Left ventricle myocardium inferior (tissue), 1 donor: ENCODE measurements at places on chromosomes 5 and 9. TPM values are rescaled to one million over a fixed set of nuclear protein-coding genes. Genes with fewer than 3 reads are reported as not detected.

- peak; percentile 58 for DNase-seq
Measured at GRCh38 chr9:114611516-114612271, 603 bp downstream of the TMEM268 start.

DNA sequence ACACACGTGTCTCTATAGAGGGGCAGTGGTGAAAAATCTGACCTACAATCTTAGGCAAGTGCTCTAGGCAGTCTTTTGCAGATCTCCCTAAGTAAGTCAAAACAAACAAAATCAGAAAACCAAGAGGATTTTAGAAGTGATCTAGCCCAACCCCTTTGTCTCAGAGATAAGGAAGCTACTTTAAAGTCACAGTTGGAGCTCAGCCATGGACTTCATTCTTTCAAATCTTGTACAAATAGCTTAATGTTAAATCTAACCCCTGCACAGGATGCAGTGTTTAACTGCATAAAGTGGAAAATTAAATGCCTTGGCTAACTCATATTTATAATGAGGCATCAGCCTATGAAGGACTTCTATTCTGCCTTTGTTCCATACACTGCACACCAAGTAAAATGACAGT lies 135.1 kb upstream of the RFX3 start:
- no peak for DNase-seq

DNA sequence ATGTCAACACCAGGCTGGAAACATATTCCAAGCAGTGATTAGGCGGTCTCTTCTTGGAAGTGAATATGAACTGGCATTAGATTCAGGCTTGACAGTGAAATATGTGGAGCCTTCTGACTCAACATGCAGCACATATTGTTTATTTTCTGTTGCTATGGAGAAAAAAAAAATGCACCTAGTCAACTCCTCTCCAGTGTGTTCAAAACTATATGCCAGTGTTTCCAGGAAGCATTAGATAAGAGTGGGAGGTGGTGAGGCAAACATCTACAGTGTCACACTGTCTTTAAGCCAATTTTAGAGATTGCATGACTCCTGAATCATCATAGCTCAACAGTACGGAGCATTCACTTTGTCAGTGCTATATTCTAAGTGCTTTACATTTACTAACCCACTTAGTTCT lies 117.9 kb downstream of the HCN1 start:
- DNase-seq = no peak

DNA sequence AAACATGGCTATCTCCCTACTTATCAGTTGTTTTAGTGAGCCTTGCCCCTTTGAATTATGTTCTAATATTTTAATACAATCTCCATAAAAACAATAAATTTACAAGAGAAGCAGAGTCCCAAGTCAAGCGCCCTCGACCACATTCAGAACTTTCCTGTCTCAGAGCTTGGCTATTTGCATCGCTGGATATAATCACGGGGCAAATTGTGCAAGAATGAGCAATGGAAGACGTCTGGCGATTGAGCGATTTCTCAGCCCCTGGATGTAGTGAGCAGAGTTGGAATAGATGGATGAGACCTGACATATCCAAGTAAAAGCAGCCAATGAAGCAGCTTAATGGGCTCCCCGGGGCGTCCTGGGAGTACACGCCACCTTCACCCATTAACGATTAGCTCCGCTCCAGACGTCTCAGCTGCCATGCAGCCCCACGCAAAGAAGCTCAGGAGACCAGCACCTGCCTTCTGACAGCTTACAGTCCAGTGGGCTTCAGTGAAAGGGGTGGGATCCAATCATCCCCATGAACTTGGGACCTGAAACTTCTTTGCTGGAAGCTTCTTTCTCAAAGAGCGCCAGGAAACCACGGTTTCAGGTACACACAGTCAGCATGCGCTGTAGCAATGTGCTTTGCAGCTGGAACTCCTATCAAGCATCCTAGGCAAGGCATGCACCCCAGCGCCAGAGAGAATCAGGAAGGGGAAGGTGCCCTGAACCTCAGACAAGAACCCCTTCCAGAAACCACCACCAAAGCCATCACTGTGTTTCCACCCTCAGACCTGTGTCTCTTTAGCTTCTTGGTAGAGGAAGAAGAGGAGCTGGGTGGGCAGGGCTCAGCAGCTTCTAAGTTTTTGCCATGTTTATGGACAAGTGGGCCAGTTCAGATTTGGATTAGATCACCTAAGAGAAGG lies 92.0 kb upstream of the IRX4 start:
- DNase-seq = no peak

DNA sequence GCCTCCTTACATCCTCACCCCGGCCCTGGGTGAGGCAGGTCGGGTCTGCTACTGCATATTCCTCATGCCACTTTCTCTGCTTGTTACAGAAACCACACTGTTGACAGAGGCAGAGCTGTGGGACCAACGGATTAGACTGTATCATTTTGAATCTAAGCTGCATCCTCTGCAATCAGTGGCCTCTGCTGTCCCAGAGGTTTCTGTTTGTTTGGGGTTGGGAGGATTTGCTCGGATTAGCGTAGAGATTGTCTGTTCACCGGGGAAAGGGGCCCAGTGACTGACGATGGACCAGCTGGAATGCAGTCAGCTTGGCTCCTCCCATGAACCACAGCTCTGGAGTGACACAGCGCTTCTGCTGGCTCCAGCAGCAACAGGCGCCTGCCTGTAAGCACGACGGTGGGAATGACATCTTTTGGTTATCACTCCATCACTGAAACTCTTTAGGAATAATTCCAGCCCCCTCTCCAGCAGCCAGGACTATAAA lies 37.3 kb upstream of the ADRA1B start:
- DNase-seq = peak; percentile 72

DNA sequence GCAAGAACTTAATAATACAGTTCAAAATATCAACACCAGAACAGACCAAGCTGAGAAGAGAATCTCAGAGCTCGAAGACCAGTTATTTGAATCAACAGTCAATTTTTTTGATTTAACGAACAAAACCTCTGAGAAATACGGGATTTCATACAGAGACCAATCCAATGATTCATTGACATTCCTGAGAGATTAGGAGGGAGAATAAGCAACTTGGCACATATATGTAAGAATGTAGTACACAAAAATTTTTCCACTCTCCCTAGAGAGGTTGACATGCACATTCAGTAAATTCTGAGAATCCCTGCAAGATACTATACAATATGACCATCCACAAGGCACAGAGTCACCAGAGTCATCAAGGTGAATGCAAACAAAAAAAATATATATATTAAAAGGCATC lies 1577.3 kb upstream of the C9orf72 start:
- no peak for DNase-seq

- no peak for DNase-seq
Measured at GRCh38 chr5:121630402-121630801, 221.3 kb upstream of the FTMT start.

DNA sequence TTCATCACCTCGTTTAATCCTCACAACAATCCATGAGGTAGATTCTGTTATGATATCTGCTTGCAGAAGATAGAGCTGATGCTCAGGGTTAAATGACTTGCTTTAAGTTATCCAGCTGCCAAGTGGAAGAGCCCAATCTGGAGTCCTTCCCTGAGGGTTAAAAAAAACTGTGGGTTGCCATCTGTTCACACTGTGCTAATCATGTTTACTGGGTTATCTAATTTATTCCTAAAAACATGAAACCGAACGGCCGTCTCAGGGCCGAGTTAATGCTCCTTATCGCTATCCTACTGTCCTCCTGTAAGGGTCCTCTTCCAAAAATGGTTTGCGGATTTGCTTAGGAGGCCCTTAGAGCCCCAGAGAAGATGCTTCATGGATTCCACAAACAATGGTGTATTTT lies 153.3 kb downstream of the YIPF5 start:
- no peak for DNase-seq

DNA sequence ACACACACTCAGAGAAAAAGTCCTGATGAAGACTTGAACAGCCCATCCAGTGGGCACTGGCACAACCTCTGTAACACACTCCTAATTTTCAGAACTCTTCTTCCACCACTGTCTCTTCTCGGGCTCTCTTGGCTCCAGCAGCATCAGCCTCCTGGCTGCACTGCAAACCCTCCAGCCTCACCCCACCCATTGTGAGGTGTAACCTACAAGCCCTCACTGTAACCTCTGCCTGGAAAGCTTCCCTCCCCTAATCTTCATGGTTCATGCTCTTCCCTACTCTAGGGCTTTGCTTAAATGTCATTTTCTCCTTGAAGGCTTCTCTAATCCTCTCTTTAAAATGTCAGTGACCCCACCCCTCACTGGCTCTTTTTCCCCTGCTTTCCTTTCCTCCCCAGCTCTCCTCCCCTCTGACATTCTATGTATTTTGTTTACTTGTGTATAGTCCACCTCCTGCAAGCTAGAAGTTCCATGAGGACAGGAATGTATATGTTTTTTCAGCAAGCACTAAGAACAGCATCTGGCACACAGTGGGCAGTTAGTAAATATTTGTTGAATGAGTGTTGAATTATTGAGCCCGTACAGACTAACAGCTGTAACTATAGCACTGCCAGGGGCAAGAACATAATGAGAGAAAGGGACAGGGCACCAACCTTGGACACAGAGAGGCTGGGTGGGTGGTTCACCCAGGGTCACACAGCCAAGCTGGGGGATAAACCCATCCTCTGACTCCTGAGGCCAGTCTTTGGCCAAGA lies 76.4 kb downstream of the ESM1 start:
- no peak for DNase-seq

DNA sequence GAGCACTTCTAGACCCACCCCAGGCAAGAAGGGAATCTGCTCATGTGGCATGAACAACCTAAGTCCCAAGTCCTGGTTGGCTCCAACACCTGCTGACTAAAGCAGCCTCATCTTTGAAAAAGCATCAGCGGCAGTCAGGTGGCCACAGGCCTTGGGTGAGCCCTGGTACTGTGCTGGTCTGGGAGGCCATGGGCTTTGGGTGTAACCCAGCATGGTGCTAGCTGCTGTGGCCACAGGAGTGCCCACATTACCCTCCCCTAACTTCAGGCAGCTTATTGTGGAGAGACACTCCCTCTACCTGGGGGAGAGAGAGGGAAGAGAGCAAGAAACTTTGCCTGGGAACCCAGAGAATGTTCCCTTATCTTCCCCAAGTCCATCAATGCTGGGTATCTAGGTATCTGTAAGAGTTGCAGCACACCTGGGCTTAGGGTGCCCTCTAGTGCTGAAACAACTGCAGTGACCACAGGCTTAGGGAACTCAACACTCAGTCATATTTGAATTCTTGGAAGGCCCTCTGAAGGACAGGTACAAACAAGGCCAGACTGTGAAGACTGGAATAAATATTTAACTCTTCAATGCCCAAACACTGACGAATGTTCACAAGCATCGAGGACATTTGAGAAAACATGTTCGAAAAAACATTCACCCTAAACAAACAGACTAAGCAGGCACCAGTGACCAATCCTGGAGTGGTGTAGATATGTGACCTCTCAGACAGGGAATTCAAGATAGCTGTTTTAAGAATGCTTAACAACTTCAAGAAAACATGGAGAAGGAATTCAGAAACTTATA lies 69.9 kb upstream of the OR2K2 start:
- DNase-seq = no peak

GRCh38 chr5:113089653-113090335 lies 113.2 kb downstream of the DCP2 start:
- peak; percentile 49 for DNase-seq

GRCh38 chr9:80873861-80874260 lies 815.5 kb downstream of the TLE1 start:
- no peak for DNase-seq

- DNase-seq = no peak
Measured at GRCh38 chr9:5587024-5587423, 41.9 kb upstream of the RIC1 start.

DNA sequence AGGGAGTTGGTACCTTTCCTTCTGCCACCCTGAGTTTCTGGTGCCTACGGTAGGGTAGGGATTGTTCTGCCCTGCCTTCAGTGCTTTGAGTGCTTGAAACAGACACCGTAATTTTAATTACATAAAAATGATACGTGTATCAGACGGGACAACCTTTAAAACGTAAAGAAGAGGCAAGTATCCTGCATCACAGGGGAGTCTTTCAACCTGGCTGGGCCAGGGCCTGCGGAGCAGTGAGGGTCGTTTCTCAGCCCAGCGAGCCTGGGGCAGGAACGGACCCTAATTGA lies 483 bp upstream of the DAB2IP start:
- DNase-seq = no peak

DNA sequence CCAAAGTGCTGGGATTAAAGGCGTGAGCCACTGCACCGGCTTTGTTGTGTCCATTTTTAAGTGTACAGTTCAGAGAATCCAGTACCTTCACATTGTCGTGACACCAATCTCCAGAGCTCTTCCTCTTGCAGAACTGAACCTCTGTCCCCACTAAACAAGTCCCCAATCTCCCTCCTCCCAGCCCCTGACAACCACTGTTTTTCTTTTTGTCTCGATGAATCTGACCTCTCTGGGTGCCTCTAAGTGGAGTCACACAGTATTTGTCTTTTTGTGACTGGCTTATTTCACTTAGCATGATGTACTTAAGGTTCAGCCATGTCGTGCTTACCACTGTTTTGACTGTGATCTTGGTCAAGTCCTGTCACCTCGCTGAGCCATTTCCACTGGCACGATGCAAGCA lies 1.6 kb downstream of the WDR38 start:
- DNase-seq = no peak

GRCh38 chr9:96187151-96187555 lies 114.8 kb downstream of the HSD17B3 start:
- DNase-seq = no peak

- DNase-seq = no peak
Measured at GRCh38 chr9:107696302-107696701, 206.7 kb upstream of the KLF4 start.

DNA sequence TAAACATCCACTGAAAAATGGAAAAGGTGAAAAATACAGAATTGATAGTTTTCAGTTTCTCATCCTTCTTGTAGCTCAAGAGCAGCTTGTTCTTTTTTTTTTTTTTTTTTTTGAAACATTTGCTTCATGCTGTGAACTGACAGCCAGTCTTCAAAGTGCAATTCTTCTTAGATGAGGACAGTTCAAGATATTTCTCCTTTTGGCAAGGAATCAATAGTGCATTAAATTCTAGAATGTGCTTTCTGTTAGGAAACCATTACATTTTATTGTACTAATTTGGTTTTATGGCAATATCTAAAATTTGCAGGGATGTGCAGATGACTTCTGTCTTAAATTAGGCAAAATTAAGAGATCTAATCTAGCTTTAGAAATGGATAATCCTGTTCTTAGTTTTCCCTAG lies 969.3 kb upstream of the ACO1 start:
- DNase-seq = no peak

The RASGRF2 gene
- total RNA-seq = 4.8 TPM

The PDGFRB gene
- 39.7 TPM for total RNA-seq

The ARID3C gene
- total RNA-seq = not detected

The SEMA5A gene
- total RNA-seq = 43.2 TPM

The KIF24 gene
- 0.63 TPM for total RNA-seq

The ACTBL2 gene
- not detected for total RNA-seq

The CCL27 gene
- total RNA-seq = 0.41 TPM

The COL23A1 gene
- 27.4 TPM for total RNA-seq

The PRLR gene
- total RNA-seq = 0.66 TPM

The MRPL22 gene
- total RNA-seq = 78.4 TPM

The ADRA1B gene
- 2.5 TPM for total RNA-seq

The FOXD1 gene
- 0.19 TPM for total RNA-seq

The PCDHGC5 gene
- 2.9 TPM for total RNA-seq

The OR1J2 gene
- total RNA-seq = not detected

The LCN10 gene
- total RNA-seq = 9.6 TPM

The SKP1 gene
- total RNA-seq = 506 TPM
